ENCODE measurements at places on chromosomes 1 and 21. TPM values are rescaled to one million over a fixed set of nuclear protein-coding genes. Genes with fewer than 3 reads are reported as not detected.

DNA sequence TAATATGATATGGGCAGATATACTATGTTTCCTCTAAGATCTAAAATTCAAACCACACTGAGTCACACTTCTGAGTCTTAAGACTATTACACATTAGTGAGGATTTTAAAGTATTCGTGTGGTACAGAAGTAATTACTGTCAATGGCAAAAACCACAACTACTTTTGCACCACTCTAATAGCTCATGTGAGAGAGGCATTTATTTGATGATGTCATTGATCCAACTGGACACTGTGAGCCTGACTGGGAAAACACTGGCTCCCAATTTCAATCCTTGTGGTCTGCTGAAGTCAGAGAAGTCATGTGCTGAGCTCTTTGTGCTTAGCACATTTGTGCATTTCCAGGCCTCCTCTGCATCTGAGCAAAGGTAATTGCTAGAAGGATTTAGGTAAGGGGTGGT is 377.8 kb downstream of the USH2A start:
- DNase-seq: no peak

GRCh38 chr21:32426592-32427051 is 14.1 kb downstream of the EVA1C start:
- DNase-seq: no peak

GRCh38 chr1:45621501-45621836 is 2.4 kb downstream of the CCDC17 start:
- DNase-seq: no peak

GRCh38 chr21:45292399-45293219 is 4.9 kb upstream of the POFUT2 start:
- DNase-seq: peak; percentile 92

Gene ASB17
- total RNA-seq: not detected

Gene IL20
- not detected for total RNA-seq

All from left ventricle myocardium superior (tissue), 1 donor.